GM10248 (cell line): ENCODE measurements at places on chromosomes 1 and 21.

- DNase-seq: no peak
Measured at GRCh38 chr1:59074598-59074997, 222.3 kb upstream of the FGGY start.

GRCh38 chr1:11362547-11363021 lies 89.6 kb downstream of the UBIAD1 start:
- no peak for DNase-seq

DNA sequence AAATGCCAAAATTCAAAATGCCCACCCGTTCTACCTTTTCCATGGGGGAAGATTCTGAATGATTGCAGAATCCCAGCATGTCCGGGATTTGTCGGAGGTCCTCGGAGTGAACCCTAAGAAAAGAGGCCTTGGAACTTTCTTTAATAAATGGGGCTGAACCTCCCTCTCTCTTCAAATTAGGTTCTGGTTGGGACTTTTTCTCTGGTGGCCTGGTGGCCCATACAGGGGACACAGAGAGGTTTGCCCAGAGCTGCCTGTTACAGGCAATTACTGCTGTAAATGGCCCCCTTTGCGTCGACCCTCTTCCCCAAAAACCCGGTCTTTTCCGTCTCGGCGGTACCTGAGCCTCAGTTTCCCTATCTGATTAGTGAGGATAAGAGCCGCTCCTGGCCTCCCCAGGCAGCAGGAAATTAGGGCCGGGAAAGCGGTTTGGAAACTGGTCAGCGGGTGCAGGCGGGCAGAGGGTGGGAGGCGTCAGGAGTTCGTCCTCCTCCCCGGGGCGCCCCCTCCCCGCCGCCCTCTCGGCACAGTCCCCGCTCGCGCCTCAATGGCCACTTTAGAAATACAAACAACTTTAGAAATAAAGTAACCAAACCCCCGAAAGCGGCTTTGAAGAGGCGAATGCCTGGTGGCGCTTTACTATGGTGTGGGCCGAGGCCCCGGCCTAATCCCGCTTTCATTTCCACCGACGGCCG lies 15.6 kb downstream of the PAX7 start:
- DNase-seq: no peak

DNA sequence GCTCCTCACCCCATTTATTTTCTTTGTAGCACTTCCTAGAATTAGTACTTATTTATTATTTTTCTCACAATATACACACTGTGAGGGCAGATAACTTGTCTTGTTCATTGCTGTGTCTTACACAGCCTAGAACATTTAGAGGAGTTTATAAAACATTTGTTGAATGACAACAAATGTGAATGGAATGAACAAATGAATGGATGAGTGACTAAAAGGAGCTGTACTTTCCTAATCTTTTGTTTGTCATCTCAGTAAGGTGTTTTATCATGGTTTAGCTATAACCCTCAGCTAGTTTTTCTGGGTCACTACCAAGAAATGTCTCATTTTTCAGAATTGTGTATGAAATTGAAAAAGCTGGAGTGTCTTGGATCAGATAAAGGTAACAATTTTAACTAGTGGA lies 239.3 kb upstream of the KCNK2 start:
- DNase-seq: no peak

GRCh38 chr1:109096120-109096519 lies 5.6 kb downstream of the TMEM167B start:
- DNase-seq: no peak

DNA sequence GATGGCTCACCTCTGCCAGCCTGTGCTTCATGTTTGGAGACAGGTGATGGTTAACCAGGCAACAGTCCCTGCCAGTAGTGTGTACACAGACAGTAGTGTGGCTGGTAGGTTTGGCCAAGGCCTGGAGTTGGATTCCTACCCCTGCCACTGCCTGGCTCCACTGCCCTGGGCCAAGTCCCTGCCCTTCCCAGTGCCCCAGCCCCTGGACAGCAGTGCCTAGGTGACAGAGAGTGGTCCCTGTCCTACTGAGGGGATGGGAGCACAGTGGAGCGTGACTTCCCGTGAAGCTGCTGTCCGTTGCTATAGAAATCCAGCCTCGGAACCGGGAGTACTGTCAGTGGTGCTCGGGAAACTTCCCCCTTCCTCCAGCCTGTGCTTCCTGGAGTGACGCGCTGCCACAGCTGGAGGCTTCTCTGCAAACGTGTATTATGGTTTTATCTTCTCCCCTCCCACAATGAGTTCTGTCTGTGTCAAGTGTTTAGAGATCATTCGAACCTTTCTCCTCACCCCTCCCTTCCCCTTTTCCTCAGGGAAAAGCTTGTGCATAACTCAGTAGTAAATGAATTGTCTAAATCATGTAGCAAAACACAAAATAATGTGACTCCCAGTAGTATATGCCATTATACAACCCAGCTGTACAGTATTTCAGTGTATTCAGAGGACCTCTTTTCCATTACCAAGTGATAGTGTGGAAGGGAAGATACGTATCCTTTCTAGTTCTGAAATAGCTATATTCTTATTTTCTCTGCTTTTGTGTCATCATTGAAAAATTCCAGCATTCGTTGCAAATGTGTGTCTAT lies 73.4 kb downstream of the GALNT2 start:
- no peak for DNase-seq

- no peak for DNase-seq
Measured at GRCh38 chr1:46196609-46197008, 1.6 kb downstream of the POMGNT1 start.

- peak; percentile 46 for DNase-seq
Measured at GRCh38 chr21:17387030-17387617, 125.7 kb upstream of the CXADR start.

- DNase-seq: no peak
Measured at GRCh38 chr1:234108921-234109320, 204.4 kb downstream of the SLC35F3 start.

DNA sequence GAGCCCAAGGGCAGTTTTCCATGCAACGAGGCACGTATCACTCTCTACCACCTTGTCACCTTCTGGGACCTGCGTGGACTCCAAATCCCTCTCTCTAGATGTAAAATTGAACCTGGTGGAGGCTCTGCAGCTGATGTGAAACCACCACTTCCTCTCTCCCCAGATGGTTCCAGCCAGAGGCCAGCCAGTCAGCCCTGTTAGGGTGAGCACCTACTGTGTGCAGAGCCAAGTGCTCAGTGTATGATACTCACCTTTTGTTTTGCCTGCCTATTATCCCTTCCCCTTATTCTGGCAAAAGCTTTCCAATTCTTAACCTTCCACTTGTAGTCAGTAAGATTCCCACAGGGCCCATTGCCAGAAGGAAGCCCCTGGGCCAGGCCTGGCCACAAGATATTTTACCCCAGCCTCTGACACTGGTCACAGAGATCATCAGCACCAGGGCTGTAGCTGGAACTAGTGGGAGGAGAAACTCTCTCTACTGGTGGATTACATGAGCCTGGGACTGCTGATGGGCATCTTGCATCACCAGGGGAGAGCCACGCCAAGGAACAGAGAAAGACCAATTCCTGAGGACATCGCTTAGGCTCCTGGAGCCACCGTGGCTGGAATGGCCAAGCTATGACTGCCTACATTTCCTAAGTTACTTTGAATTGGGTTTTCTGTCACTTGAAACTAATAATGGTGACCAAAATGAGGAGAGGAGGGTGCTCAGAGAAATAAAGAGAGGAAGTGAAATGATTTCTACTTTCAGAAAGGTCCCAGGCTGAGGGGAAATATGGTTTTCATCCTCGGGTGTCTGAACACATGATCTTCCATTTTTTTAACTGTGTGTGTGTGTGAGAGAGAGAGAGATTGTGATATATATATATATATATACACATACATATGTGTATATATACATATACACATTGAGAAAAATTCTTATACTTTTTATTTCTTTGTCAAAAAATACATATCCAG lies 26.6 kb upstream of the RD3 start:
- DNase-seq: peak; percentile 59

GRCh38 chr21:38769191-38769780 lies 36.4 kb upstream of the ETS2 start:
- DNase-seq: no peak

DNA sequence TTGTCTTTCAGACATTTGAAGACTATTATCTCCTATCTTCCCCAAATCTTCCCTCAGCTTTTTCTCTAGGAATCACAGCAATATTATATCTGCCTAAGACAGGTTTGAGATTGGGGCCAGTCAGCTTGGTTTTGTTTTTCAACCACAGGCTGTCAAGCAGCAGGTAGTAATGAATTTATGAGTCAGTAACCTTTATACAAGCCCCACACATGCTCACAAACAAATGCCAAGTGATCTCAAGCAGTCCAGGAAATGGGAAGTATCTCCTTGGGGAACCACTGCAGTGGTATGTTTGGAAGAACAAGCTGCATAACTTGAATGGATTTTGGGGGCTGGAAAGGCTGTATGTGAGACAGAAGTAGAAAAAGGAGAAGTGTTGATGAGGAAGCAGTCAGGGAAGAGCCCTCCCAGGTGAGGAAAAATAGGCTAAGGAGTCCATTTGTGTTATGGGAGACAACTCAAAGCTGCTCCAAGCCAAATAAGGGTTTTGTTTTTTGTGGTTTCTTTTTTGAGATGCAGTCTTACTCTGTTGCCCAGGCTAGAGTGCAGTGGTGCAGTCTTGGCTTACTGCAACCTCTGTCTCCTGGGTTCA lies 2.1 kb downstream of the DHDDS start:
- DNase-seq: no peak

DNA sequence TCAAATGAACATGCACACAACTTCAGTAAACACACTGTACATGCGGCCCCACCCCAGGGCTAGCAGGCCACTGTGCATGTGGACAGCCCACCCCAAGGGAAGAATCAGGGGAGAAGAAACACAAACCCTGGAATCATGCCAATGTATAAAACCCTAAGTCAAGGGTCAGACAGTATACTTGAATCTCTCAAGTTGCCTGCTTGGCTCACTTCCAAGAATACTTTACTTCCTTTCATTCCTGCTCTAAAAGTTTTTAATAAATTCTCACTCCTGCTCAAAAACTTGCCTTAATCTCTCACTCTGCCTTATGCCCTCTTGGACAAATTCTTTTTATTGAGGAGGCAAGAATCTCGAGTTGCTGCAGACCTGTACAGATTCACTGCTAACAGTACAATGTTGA lies 231.2 kb upstream of the CACYBP start:
- DNase-seq: no peak

GRCh38 chr1:226344441-226345259 lies 35.7 kb upstream of the LIN9 start:
- no peak for DNase-seq

GRCh38 chr1:245751116-245751515 lies 596.3 kb downstream of the KIF26B start:
- no peak for DNase-seq

- no peak for DNase-seq
Measured at GRCh38 chr1:184030433-184031091, 7.0 kb downstream of the COLGALT2 start.

DNA sequence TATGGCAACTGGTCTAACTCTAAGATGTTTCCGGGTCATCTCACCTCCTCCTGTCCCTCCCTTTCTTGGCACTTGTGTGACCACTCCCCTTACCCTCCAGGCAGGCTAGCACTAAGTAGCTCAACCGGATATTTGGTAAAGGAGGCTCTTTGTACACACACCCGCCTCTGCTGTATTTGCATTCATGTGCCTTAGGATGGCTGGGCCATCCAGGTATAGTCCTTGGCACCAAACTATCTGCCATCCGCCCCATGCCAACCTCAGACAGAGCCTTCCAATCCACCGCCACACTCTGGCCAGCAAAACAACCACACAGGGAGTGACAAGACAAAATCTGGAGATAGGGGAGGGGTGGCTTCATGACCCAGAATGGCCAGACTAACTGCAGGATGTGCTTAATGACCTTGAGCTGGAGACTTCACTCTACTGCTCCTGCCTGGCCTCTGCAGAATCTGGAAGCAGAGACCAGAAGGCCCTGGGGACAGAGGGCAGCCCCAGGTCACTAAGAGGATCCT lies 59.5 kb downstream of the CDK18 start:
- no peak for DNase-seq

- DNase-seq: no peak
Measured at GRCh38 chr1:30749691-30750583, 7.6 kb downstream of the LAPTM5 start.

GRCh38 chr1:97870589-97870988 lies 50.2 kb downstream of the DPYD start:
- DNase-seq: no peak

DNA sequence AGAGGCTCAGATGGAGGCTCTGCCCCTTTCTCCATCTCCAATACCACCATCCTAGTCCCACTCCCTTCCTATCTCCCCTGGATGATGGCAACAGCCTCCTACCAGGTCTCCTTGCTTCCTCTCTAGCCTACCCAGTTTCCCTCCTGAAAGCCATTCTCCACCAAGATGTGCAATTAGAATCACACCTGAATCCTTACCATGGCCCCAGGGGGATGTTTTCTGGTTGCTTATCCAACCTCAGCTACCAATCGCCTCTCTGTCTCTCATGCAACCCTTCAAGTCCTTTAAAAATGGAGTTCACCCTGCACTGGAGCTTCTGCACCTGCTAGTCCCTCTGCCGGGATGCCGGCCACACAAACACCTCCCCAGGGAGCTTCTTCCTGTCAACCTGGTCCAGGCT lies 2.9 kb downstream of the RCAN1 start:
- no peak for DNase-seq

DNA sequence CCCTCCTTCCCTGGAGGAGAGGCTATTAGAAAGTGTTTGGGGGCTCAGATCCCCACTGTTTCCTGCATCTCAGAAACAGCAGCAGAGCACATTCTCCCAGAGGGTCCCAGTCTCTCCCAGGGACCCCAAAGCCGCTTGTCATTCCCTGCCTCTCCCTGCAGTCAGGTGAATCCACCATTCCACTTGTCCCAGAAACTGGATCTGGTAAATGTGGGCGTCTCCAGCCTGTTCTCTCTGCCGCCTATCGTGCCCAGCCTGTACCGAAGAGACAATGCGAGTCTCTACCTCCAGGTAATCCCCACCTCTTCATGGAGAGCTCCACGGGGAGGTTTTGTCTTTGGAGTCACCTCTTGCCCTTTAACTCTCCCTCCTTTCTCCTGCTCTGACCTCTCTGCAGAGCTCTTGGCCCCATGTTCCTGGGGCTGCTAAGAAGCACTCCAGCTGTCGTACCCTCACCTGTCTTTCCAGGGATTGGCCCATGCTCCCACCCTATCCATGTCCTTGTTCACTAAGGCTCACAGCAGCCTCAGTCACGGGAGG lies 26.9 kb downstream of the INAVA start:
- no peak for DNase-seq

GRCh38 chr1:230824919-230825721 lies 43.2 kb downstream of the C1orf198 start:
- no peak for DNase-seq

GRCh38 chr1:244322791-244323521 lies 128.8 kb downstream of the ADSS2 start:
- no peak for DNase-seq
